ENCODE measurements at places on chromosomes 3 and 15. TPM values are rescaled to one million over a fixed set of nuclear protein-coding genes. Genes with fewer than 3 reads are reported as not detected.

DNA sequence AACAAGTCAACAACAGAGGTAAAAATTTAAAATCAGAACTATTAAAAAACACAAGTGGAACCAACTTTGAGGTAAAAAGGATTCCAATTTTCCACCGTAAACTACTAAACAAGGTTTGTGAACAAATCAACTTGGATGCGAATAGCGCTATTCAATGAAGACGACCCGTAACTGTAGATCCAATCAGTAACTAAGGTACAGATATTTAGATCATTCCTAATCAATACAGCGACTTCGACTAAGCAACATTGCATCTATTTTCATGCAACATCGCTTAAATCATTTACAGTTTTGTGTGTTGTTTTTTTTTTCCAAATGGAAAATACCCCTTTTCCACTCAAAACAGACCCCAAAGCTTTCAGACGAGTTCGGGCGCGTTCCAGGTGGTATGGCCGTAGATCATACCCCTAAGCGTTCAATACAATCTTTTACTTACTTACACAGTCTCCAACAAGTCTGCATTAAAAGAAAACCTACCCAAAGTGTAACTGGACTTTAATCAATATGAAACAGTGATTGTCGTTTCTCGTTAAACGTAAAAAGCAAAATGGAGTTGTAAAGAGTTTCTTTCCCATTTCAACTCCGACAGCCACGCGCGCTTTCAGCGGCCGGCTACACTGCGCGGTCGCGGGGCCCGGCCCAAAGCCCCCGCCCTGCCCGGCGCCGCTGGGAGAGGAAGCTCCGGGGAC, 786 bp downstream of the RHOA start:
- no peaks in the 10 kb centered on the region for H3K36me3 ChIP-seq
- H3K4me3 ChIP-seq = peak overlapping the region; percentile 98

DNA sequence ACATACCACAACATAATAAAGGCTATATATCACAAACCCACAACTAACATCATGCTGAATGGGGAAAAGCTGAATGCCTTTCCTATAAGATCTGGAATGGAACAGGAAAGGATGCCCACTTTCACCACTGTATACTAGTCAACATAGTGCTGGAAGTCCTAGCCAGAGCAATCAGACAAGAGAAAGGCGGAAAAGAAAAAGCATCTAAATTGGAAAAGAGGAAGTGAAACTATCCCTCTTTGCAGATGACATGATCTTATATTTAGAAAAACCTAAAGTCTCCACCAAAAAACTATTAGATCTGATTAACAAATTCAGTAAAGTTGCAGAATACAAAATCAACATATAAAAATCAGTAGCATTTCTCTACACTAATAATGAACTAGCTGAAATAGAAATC, 14.6 kb upstream of the PIK3CA start:
- no peak for DNase-seq
- H3K4me3 ChIP-seq = no peak overlapping the region
- H3K36me3 ChIP-seq = no peaks in the 10 kb centered on the region
- H3K27ac ChIP-seq = no peak overlapping the region

GRCh38 chr3:108013141-108014055, 77.4 kb downstream of the CD47 start:
- no peaks in the 10 kb centered on the region for H3K27me3 ChIP-seq
- peaks cover 7% of the 10 kb centered on the region for H3K4me1 ChIP-seq
- DNase-seq = no peak
- H3K27ac ChIP-seq = no peak overlapping the region
- H3K4me3 ChIP-seq = no peak overlapping the region
- no peaks in the 10 kb centered on the region for H3K36me3 ChIP-seq

- H3K36me3 ChIP-seq = no peaks in the 10 kb centered on the region
- H3K4me1 ChIP-seq = no peaks in the 10 kb centered on the region
- no peak overlapping the region for H3K4me3 ChIP-seq
- no peak for DNase-seq
Observed at GRCh38 chr3:115245438-115245837, 98.3 kb upstream of the ZBTB20 start.

DNA sequence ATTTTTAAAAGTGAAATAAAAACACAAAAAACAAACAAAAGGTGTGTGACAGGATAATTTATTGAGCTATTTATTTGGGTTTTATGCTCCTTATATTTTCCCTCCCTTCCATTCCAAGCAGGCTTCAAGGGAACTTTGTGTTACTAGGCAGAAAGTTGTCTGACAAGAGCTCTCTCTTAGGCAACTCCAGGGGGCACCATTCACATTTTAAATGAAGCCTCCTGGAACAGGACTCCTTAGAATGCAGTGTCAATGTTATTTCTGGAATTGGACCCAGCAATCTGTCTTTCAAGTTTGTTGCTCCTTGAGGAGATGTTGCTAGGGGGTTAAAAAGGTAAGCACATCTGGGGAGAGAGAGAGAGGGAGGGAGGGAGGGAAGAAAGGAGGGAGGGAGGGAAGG, 5.4 kb upstream of the RFX7 start:
- H3K36me3 ChIP-seq = no peaks in the 10 kb centered on the region
- H3K4me3 ChIP-seq = no peak overlapping the region
- no peak for DNase-seq
- peaks cover 21% of the 10 kb centered on the region for H3K4me1 ChIP-seq
- H3K27ac ChIP-seq = no peak overlapping the region

Gene QRICH1
- 153 TPM for total RNA-seq

Gene SLCO2A1
- 0.33 TPM for total RNA-seq

DNA sequence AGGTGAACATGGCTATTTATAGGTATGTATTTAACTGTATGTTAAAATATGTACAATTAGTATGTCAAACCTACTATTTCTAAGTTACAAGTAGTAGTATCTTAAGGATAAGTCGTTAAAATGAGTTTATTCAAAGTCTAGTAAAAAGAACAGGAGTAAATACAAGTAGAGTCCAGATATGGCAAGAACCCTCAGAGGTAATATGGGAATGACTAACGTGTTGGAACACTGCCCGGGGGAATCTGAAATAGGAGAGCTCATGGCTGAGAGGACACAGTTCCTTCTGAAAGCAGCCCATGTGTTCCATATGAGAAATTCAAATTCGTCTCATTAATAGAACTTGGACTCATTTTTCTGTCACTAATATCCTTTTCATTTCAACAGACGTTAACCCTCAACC, 158.8 kb downstream of the CLSTN2 start:
- H3K4me1 ChIP-seq = peaks cover 7% of the 10 kb centered on the region
- no peaks in the 10 kb centered on the region for H3K27me3 ChIP-seq
- peaks cover 9% of the 10 kb centered on the region for H3K36me3 ChIP-seq

GRCh38 chr3:33980252-33980651, 181.8 kb downstream of the PDCD6IP start:
- no peak overlapping the region for H3K4me3 ChIP-seq
- H3K36me3 ChIP-seq = peaks cover 3% of the 10 kb centered on the region

- DNase-seq = no peak
- H3K36me3 ChIP-seq = no peaks in the 10 kb centered on the region
- peak overlapping the region; percentile 1 for H3K27ac ChIP-seq
- peaks cover 43% of the 10 kb centered on the region for H3K4me1 ChIP-seq
- no peak overlapping the region for H3K4me3 ChIP-seq
Observed at GRCh38 chr3:115788921-115789470, 165.7 kb downstream of the GAP43 start.

Gene SLC24A5
- total RNA-seq = not detected

Gene ALPK3
- 4.4 TPM for total RNA-seq

Gene ARGFX
- total RNA-seq = not detected

DNA sequence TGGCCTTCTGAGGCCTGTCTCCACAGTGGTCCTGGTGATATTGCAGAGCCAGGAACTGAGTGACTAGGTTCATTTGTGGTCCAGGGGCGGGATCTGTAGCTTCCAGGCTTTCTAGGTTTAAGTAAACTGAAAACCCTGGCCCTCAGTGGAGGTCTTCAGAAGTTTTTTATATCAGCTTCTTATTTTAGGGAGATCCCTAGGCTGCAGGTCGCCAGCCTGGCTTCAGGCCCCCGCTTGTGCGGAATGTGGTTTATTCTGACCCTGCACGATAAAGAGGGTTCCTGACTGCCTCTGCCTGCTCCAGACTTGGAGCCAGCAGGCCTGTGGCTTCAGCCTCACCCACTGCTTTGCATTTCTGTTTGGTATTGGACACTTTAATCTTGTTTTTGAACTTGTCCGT, 133.9 kb upstream of the PLXNA1 start:
- no peaks in the 10 kb centered on the region for H3K27me3 ChIP-seq
- H3K4me3 ChIP-seq = no peak overlapping the region
- H3K27ac ChIP-seq = no peak overlapping the region
- H3K4me1 ChIP-seq = peaks cover 13% of the 10 kb centered on the region

Gene MYZAP
- 0.28 TPM for total RNA-seq

Gene P2RY13
- total RNA-seq = not detected

Gene CCDC33
- total RNA-seq = 15.1 TPM

Gene FANCD2OS
- not detected for total RNA-seq

GRCh38 chr3:12910356-12911099, 69.2 kb upstream of the RPL32 start:
- H3K36me3 ChIP-seq = no peaks in the 10 kb centered on the region
- no peak overlapping the region for H3K27ac ChIP-seq
- H3K4me3 ChIP-seq = no peak overlapping the region
- no peaks in the 10 kb centered on the region for H3K4me1 ChIP-seq
- DNase-seq = no peak

Gene DLL4
- total RNA-seq = 2.0 TPM

Gene FBXO40
- not detected for total RNA-seq

Gene IQCF5
- total RNA-seq = not detected

DNA sequence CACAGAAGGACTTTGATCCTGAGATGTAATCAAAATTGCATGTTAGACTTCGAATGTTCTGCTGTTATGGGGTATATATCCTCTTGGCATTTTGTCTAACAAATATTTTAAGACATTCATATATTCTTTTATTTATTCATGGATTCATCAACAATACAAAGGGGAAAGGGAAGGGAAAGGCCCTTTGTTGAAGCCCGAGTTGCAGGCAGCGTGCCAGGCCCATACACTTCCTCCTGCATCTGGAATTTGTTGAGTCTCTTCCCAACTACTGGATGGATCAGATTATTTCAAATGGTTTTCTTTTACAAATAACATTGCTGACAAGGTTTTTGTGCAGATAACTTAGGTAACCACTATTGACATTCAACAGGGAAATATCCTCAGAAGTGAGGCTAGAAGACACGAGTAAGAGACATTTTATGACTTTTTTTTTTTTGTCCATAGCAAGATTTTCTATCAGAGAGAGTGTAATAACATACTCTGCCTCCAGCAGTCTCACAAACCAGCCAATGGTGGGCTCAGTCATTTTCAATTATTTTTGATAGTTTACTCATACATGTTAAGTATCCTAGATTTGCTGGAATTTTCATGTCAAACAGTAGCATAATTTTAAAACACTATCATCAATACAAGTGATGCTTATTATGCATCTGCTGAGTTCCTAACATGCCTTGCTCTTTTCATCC, 94.3 kb downstream of the RPL39L start:
- no peaks in the 10 kb centered on the region for H3K4me1 ChIP-seq
- DNase-seq = no peak
- peaks cover 34% of the 10 kb centered on the region for H3K36me3 ChIP-seq
- no peak overlapping the region for H3K27ac ChIP-seq
- no peak overlapping the region for H3K4me3 ChIP-seq

DNA sequence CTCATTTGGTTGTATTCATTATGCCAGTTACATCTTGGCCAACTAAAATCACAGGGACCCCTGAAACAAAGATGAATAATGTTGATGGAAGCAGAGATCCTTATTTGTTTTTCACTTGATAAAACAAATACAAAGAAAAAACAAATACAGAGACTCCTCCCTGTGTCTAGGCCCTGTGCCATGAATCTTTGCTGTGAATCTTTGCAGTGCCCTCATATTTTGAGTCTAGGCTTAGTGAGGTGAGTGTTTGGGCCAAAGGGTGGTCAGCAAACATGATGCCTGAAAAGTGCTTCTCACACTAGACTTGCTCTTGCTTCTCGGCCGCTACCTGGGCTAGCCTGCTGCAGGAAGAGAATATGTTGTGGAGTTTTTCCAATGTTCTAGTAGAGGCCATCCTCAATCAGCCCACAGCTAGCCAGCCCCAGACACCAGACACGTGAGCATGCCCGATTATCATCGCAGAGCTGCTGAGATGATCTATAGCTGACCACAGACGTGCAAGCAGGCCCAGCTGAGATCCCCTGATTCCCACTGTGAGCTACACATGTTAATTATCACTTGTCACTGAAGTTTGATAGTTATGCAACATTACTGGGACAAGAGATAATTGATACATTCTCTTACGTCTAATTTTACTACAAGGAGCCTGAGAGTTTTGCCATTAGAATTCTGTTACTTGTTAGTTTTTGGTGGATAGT, 191.4 kb downstream of the THRB start:
- no peak for DNase-seq
- H3K36me3 ChIP-seq = no peaks in the 10 kb centered on the region
- no peak overlapping the region for H3K27ac ChIP-seq
- no peaks in the 10 kb centered on the region for H3K27me3 ChIP-seq

GRCh38 chr3:25916321-25916720, 126.4 kb downstream of the OXSM start:
- no peak overlapping the region for H3K4me3 ChIP-seq
- DNase-seq = no peak
- H3K36me3 ChIP-seq = no peaks in the 10 kb centered on the region
- no peaks in the 10 kb centered on the region for H3K4me1 ChIP-seq

Gene EXD1
- total RNA-seq = not detected

DNA sequence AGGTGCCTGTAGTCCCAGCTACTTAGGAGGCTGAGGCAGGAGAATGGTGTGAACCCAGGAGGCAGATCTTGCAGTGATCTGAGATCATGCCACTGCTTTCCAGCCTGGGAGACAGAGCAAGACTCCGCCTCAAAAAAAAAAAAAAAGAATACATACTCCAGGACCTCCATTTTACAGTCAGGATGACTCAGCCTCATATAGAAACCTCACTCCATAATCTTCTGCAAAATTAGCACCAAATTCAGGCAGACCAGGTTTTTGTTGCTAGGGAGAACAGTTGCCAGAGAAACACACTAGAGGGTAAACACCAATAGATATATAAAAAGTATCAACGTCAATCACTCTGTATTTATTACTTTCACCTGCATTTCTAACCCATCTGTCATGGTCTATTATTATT, 28.3 kb upstream of the AP3B2 start:
- no peak overlapping the region for H3K27ac ChIP-seq
- H3K27me3 ChIP-seq = no peaks in the 10 kb centered on the region
- no peaks in the 10 kb centered on the region for H3K36me3 ChIP-seq
- no peak overlapping the region for H3K4me3 ChIP-seq
- DNase-seq = no peak

GRCh38 chr3:10764259-10765051, 51.6 kb upstream of the SLC6A11 start:
- H3K4me1 ChIP-seq = peaks cover 9% of the 10 kb centered on the region
- DNase-seq = peak; percentile 46
- H3K36me3 ChIP-seq = no peaks in the 10 kb centered on the region

DNA sequence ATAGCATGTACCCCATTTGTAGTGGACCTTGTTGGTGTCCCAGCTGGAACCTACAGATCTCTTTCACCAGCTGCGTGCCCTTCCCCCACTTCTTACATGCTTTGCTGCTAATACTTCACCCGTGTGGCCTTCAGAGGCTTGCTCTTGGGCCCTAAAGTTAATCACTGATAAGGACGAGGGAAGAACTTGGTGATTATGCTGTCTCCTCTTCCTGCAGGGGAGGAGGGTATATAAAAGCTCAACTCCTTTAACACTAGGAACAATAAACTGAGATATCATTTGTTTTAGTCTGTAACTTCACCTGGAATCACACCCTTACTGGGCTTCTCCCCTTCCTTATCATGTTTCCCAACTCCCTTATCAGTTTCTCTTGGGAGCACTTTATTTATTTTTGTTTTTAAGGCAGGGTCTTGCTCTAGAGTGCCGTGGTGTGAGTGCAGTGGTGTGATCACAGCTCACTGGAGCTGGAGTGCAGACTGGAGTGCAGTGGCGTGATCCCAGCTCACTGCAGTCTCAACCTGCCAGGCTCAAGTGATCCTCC, 43.2 kb upstream of the PIK3R4 start:
- no peak for DNase-seq
- H3K4me3 ChIP-seq = no peak overlapping the region
- peaks cover 19% of the 10 kb centered on the region for H3K4me1 ChIP-seq
- no peak overlapping the region for H3K27ac ChIP-seq
- no peaks in the 10 kb centered on the region for H3K36me3 ChIP-seq
